ENCODE measurements at places on chromosomes 16 and 17.

DNA sequence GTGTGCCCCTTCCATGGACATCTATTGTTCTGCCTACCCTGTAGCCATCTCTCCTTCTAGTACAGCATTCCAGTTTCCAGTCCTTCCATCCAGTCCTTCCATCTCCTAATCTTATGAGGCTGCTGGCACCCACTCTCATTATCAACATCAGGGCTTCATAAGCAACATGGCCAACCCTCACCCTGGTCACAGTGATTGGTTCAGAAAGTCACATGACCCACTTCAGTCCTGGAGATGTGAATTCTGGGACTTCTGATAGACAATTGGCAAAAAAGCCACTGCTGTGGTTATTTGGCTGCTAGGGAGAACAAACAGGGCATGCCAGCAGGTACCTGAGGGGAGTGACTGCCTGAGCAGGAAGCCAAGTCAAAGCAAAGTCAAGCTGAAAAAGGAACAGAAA, 164.7 kb upstream of the C16orf82 start:
- no peak for DNase-seq

DNA sequence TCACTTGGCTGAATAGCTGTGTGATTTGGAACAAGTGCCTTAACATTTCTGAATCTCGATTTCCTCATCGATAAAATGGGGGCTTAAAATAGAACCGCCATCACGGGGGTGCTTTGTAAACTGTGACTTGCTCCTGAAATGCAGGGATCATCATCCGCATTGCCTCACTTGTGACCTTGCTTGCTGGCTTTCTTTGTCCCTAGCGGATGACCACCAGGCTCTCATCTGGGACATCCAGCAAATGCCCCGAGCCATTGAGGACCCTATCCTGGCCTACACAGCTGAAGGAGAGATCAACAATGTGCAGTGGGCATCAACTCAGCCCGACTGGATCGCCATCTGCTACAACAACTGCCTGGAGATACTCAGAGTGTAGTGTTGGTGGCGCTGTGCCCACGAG, 11.9 kb upstream of the TACO1 start:
- DNase-seq = no peak

- no peak for DNase-seq
These were observed 19.3 kb downstream of the ARHGAP23 start for GRCh38 chr17:38447502-38448085.

DNA sequence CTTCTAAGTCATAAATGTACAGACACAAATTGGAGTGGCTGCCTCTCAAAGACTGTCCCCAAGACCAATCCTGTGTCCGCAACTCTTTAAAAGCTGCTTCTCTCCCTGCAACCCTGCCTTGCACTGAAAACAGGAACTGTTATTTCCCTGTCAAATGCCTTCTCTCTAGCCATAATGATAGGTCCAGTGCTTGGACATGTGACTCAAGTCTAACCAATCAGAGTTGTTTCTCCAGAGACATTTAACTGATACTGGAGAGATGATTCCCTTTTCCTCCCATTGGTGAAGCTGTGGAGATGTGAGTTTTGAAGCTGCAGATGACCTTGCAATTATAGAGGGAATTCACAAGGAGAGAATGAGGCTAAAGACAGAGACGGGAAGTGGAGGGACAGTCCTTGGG, 253.3 kb upstream of the CDH5 start:
- no peak for DNase-seq

- DNase-seq = no peak
These were observed 20.9 kb downstream of the ANKFN1 start for GRCh38 chr17:56173958-56174835.

- DNase-seq = no peak
These were observed 176.3 kb downstream of the RPTOR start for GRCh38 chr17:80720610-80721577.

DNA sequence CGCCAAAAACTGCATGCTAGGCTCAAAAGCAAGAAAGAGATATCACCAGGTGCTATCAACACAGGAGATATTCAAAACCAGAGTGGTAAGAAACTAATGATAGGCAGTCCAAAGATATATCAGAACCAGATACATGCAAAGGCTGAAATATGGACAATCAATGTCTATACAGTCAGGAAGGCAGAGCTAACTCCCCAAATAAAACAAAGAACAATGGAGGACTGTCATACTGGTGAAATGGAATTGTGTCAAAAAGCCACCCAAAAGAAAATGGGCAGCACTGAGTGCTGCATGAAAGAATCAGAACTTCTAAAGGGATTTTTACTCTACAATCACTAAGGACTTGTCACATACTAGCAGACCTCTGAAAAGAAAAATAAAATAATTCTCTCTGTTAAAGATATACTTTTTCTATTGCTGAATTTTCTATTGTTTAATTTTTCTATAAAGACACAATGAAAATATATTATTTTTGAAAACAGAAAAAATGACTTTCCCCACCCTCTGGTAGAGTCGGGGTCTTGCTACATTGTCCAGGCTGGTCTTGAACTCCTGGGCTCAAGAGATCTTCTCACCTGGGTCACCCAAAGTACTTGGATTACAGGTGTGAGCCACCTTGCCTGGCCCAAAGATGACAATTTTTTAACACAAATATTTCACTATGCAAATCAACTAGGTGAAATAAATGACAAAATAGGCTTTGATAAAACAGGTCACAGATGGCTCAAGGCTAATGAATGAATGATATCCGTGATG, 98.2 kb downstream of the USP32 start:
- no peak for DNase-seq

DNA sequence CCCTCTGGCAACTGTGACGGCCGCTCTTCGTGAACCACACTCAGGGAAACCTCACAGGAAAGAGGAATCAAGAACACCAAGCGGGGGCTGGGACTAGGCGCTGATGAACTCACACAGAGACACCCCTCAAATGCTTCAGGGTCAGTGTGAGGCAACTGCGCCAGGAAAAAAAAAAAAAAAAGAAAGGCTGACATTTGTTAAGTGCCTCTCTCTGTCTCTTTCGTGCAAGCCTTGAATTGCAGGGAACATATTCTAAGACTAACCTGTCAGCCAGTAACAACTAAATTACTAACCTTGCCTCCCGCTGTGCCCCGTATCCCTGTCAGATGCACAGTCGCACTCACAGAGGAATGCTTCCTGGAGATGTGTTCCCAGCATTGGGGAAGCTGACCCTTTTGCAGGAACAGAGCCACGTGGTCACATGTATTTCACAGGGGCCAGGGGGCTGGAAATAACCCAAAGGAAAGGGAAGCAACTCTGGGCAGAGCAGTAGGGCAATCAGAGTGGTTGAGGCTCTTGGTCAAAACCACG, 247.8 kb downstream of the XYLT1 start:
- DNase-seq = no peak

DNA sequence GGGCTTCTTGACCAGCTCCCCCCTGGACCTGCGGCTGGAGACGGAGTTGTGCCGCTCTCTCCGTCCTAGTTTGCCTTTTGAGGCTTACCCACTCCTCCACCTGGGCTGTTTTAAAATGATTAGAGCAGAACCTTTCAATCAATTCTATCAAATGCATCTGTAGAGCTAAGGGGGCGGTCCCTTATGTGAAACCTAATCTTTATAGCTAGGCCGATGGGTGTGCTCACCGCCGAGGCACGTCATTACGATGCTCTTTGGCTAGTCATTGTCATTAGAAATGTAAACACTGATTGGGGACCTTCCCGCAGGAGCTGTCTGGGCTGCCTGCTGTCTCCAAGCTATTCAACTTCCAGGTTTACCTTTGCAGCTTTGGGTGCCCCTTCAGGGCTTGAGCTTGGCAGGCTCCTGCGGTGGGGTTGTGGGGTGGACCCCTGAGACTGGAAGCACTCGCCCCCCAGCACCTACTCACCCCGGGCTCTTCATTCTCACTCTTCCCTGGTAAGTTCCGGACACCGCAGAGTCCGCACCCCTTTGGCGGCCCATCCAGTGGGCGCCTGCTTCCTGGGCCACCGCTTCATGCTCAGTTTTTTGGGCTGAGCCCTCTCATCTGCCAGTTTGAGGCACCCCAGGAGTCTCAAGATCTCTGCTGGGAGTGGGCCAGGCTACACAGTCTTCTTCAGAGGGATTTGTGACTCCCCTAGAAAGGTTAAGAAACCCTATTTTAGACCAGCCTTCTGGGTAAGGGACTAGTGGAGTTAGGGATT, 20.9 kb upstream of the IL17C start:
- no peak for DNase-seq

- no peak for DNase-seq
These were observed 2.7 kb downstream of the TRPV2 start for GRCh38 chr17:16417896-16418684.

DNA sequence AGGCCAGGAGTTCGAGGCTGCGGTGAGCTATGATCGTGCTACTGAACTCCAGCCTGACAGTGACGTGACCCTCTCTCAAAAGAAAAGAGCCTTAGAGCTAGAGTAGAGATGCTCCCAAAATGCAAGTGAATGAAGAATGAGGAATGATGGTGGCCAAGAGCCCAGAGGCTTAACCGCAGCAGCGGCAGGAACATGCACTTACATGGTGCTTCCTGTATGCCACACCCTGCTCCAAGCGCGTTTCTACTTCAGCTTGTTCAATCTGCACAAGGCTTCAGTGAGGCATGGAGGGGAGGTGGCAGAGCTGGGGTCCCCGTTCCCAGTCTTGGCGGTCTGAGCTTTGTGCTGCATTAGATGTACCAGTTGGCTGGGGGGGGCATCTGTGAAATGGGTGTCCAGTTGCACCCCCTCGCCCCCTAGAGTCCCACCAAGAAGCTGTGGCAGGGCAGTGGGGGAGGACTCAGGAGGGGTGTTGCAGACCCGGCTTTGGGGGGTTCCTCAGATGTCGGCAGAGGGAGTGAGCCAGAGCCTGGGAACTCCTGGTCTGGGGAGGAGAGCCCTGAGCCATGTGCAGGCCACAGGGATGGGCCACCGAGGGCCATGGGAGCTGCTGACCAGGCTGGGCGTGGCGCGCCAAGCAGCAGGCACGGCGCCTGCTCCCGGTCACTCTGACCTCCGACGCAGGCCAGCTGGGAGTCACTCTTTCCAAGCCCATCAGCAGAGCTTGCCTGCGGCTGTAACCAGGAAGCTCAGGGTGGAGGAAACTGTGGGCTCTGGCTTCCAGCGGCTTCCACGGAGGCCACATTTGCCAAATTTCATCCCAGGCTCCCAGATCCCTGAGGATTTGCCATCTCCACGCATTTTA, 260.1 kb downstream of the PARN start:
- no peak for DNase-seq

DNA sequence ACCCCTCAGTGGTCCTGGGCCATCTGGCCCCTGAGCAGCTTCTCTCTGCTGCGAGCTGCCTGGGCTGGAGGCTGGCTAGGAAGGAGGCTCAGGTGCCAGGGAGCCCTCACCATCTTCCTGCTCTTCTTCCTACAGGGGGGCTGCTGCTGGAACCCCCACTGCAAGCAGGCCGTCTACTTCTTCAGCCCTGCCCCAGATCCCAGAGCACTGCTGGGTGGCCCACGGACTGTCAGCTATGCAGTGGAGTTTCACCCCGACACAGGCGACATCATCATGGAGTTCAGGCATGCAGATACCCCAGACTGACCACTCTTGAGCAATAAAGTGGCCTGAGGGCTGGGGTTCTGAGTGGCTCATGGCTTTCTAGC, 46.1 kb downstream of the PRMT7 start:
- DNase-seq = no peak

DNA sequence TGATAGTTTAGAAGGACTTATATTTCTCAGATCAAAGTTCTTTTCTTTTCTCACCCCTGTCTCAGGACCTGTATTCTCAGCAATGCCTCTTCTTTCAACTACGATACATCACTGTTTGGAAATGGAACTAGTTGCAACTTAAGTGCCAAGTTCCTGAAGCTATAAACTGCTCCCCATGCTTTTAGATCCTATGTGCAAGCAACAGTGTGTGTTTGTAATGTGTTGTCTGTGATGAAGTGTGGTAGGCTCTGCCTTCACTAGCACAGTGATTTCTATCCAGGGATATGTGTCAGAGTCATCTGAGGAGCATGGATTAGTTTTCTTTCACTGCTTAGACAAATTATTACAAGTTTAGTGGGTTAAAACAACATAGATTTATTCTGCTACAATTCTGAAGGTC, 18.4 kb downstream of the ZP2 start:
- DNase-seq = no peak

DNA sequence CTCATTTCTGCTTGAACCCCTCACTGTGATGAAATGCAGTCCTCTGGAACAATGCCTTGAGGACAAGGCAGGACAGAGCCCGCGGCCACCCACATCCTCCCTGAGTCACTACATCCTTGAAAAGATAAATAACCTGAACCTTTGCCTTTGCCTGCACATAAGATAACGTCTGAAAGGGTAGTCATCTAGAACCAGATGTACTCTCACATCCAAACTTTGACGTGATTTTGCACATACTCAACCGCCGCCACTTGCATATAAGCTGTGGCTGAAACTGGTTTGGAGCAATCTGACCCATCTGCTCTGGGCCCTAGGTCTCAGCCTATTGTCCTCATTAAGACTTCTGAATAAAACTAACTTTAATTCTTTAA, 252.1 kb downstream of the PHKB start:
- no peak for DNase-seq

GRCh38 chr16:1890024-1890707, 18.2 kb upstream of the MEIOB start:
- DNase-seq = no peak

DNA sequence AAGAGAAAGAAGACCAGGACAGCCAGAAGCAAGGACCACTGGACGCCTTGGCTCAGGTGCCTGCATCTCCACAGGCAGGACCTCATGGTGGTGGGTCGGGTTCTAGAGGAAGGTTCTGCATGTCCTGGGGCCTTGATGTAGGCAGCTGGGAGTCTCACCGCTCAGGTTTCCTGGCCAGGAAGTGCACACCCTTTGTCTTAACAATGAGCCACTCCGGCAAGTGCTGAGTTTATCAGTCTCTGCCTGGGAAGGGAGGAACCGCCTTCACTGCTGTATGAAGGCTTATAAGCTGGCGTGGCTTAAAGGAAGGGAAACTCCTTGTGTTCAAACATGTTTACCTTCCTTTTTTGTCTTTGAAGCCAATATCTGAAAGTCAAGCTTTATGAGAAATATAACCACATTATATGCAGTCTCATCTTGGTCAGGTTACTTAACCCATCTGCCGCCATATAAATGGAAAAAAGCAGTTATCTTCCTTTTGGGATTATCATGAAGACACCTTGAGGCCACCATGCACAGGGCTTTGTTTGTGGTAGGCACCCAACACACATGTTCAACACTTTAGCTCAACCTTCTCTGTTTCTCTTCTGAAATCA, at the start of gene ST6GALNAC1:
TSS of gene ST6GALNAC1 (minus strand) at position 205 of the 596 bp plus-strand sequence. CDS start at position 86, 119 bp downstream.
- no peak for DNase-seq

- DNase-seq = no peak
These were observed 121.9 kb upstream of the PLCG2 start for GRCh38 chr16:81657224-81657623.

GRCh38 chr16:533391-534123, 6.0 kb downstream of the CAPN15 start:
- DNase-seq = no peak

Measured in stimulated activated CD4-positive, alpha-beta T cell treated with anti-CD3 and anti-CD28 coated beads, Interleukin-1b, Interleukin-23, amount 100 ng/mL, for 1 hour (primary cell).